Amygdala (tissue), 56 donors: ENCODE measurements at places on chromosomes 16 and 17.

GRCh38 chr16:54477714-54478113, 191.1 kb upstream of the IRX3 start:
- DNase-seq: no peak

- DNase-seq: no peak
Observed at GRCh38 chr17:4206962-4207361, 56.8 kb downstream of the ANKFY1 start.

DNA sequence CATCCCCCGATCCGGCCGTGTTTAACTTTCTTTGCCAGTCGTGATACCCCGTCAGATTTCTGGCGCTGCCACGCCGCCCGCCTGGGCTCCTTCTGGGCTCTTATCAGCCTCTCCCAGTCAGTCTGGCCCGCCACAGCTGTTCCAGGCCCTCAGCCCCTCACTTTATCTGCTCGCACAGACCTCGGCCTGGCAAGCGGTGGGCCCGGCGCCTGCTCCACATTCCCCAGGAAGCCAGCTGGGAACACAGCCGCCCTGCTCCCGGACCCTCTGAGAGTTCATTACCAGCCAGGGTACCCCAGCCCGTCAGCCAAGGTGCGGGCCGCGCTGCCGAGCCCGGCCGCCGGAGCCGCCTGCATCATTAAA, 157.5 kb downstream of the ZNF423 start:
- no peak for DNase-seq

DNA sequence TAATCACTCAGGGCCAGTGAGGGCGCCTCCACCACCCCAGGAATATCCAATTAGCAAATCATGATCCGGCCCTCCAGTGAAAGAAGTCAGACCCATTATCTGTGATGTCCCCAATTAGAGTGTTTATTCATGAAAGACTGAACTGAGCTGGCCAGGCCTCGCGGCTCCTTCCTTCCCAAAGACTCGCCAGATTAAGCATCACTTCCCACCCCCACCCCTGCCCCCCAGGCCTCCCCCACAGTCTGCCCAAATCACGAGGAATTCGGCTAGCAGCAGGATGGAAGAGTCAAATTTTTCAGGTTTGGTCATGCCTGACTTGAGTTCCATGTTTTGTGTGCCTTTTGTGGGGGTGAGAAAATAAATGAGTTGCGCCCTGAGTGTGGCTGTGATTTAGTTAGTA, 298.4 kb upstream of the SALL1 start:
- no peak for DNase-seq

- no peak for DNase-seq
Observed at GRCh38 chr17:67449845-67450755, 73.0 kb downstream of the PITPNC1 start.

- no peak for DNase-seq
Observed at GRCh38 chr16:18945233-18945632, 19.0 kb upstream of the SMG1 start.

DNA sequence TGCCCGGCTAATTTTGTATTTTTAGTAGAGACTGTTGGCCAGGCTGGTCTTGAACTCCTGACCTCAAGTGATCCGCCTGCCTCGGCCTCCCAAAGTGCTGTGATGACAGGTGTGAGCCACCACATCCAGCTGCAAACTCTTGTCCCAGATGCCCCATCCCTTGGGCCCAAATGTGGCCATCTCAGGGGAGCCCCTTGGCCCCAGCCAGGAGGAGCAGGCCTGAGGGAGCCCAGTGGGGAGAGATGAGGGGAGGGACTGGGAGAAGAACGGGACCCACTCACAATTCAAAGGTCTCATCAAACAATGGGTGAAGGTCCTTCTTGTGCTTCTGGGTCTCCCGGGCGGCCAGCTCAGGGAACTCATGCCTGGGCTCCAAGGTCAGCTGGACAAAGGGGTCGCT, 14.5 kb downstream of the UNC13D start:
- DNase-seq: no peak

GRCh38 chr16:46555951-46556350, 65.2 kb downstream of the SHCBP1 start:
- DNase-seq: no peak

DNA sequence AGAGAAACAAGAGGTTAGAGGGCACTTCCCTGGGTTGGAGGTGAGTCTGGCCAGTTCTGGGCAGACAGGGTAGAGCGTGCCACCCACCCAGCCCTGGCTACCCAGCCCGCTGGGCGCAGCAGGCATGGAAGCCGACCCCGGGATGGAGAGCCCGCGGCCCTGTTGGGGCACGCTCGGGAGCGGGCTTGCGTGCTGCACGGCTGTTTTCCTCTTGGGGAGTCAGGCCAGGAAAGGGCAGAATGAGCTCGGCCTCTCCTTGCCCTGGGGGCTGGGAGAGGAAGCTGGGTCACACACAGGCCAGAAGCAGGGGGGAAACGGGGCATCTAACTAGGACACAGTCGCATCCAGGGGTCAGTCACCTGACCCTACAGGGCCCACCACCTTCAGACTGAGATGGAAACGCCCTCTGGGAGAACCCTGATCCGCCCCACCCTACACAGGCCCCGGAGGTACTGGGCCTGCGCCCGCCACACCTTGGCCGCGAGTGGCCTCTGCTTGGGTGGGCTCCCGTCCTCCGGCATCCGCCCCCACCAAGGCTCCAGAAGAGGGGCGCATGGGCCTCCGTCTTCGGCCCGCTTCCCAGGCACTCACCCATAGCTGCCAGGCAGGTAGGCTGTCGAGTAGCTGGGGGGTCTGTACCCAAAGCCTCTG, 1.2 kb downstream of the SOX15 start:
- no peak for DNase-seq

DNA sequence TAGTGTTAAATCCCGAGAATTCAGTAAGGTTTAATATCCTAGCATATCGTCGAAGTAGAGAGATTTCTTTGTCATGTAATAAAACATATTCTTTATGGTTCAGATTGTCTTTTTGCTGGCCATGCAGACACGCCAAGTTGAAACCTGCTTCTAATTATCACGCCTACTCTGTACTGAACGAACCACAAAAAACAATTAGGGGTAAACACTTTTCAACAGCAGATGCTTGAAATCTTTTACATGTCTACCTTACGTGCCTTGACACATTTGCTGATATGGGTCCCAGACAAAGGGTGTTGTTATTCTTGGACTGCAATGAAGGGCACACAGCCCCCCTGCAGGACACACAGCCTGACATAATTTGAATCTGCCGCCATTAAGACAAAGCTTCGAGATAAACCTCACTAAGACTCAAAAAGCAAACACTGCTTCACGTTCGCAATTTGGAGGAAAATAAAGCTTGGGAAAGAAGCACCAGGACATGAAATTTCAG, 13.3 kb downstream of the WIPI1 start:
- no peak for DNase-seq

DNA sequence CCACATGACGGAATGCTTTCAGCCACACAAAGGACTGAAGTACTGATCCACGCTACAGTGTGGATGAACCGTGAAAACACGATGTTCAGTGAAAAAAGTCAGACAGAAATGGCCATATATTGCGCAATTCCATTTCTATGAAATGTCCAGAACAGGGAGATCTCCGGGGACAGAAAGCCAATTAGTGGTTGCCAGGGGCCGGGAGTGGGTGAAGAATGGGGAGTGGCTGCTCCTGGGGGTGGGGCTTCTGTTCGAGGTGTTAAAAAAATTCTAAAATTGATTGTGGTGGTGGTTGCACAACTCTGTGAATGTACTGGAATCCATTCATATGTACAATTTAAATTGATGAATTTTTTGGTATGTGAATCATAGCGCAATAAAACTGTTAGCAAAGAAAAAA, 154.8 kb upstream of the HSBP1 start:
- DNase-seq: no peak

GRCh38 chr16:20675488-20676267, 21.8 kb downstream of the ACSM1 start:
- no peak for DNase-seq

- no peak for DNase-seq
Observed at GRCh38 chr17:79152110-79152509, 77.5 kb downstream of the ENGASE start.

- DNase-seq: no peak
Observed at GRCh38 chr16:87652386-87652785, 50.1 kb downstream of the JPH3 start.

DNA sequence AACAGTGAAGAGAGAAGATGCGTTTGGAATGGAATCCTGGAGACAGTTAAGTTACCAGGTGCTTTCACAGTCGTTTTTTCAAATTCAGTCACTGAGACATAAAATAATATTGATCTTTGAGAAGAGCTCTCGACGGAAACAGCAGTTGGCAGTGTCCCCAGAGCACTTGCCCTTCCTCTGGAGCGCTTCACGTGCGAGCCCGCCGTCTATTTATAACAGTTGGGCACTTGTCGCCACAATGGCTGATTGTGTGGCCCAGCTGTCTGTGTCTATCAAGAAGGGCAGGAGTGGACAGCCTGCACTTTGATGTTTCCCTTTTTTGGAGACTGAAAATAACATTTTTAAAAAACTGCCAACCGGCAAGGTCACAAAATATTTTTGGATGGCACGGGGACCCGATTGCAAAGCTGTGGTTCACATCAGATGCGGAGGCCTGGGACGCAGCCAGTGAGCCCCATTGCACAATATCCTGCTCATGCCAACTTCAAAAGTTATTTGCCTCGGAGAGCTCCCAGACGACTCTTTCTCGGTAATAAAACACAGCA, 62.9 kb downstream of the ADCY9 start:
- peak; percentile 82 for DNase-seq

GRCh38 chr17:48139944-48140343, 32.4 kb downstream of the SNX11 start:
- no peak for DNase-seq

DNA sequence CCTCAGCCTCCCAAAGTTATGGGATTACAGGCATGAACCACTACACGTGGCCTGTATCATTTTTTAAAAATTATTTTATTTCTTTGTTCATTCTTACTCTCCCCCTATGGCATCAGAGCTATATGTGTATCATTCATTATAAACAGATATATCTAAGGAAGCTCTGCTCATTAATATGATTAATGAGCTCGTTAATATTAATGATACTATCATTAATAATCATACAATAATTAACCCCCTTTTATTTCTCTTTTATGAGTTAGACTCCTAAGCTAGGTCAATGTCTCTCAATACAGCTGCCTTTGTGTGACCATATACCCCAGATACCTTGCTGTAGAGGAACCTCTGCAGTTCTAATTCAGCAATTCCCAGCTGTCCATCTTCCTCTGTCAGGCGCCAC, 4.5 kb upstream of the RSKR start:
- no peak for DNase-seq

DNA sequence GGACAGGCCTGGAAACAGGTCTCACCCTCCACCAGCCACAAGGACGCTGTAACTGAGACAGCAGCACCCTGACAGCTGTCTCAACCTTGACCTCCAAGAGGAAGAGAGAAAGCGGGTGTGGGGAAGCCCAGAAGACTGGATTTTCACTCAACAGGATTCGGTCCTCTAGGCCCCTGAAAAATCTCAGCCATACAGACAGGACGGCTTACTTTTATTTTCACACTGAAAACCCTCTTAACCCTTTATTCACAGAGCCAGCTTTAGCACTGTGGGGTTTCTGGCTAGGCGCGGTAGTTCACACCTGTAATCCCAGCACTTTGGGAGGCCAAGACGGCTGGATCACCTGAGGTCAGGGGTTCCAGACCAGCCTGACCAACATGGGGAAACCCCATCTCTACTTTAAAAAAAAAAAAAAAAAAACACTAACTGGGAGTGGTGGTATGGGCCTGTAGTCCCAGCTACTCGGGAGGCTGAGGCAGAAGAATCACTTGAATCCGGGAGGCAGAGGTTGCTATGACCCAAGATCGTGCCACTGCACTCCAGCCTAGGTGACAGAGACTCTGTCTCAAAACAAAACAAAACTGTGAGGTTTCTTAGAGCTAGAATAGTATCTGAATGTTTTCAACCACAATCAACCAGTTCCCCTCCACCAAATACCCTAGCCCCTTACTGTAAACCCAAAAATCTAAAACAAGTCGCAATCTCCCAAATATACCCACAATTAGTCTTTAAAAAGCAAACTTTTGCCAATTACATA, 5.3 kb downstream of the ANKRD11 start:
- no peak for DNase-seq

DNA sequence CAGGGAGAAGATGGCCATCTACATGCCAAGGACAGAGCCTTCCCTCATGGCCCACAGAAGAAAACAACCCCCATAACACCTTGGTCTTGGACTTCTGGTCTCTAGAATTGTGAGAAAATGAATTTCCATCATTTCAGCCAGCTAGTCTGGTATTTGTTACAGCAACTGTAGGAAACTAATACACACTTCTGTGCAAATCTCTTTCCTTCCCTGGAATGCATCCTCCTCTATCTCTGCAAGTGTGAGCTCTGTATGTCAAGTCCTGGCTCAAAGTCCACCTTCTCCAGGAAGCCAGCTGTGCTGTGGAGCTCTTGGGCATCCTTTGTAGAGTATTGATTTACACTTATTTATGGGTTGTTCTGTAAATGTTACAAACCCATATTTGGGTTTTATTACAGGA, 89.7 kb downstream of the SDK2 start:
- no peak for DNase-seq

DNA sequence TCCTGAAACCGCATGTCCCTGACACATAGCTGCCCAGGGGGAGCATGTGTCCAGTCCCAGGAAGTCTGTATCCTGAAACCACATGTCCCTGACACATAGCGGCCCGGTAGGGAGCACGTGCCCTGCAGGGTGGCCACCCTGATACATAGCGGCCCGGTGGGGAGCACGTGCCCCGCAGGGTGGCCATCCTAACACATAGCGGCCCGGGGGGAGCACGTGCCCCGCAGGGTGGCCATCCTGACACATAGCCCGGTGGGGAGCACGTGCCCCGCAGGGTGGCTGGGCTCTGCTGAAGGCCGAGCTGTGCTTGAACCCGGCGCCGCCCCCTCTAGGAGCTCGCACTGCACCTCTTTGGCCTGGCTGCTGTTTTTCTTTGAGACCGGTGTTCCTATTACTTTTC, 18.7 kb upstream of the RPL13 start:
- DNase-seq: no peak

GRCh38 chr17:79573196-79573896, 37.5 kb downstream of the RBFOX3 start:
- peak; percentile 21 for DNase-seq

DNA sequence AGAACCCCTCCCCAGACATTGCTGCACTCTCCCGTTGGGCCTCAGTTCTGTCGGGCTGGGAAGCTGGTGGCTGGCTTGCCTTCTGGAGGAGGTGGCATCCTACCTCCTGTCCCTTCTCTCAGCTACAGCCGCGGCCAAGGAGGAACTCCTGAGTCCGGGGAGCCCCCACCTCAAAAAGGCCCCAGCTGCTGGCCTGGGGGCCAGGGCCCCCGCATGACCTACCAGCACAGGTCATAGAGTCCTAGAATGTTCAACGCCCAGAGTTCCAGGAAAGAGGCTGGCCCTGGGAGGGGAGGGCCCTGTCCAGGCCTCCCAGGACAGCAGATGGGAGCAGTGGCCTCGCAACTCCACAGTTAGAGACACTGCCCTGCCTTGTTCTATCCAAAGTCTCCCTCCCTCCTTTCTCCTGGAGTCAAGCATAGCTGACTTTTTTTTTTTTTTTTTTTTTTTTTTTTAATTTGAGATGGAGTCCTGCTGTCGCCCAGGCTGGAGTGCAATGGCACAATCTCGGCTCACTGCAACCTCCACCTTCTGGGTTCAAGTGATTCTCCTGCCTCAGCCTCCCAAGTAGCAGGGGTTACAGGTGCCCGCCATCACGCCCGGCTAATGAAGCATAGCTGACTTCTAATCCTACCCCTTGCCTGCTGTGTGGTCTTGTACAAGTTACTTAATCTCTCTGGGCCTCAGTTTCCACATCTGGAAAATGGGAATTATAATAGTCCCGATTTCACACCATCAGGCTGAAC, 7.1 kb downstream of the CARHSP1 start:
- no peak for DNase-seq

GRCh38 chr16:22898874-22899348, 84.9 kb downstream of the HS3ST2 start:
- DNase-seq: peak; percentile 31
